ENCODE measurements at places on chromosomes 4 and X.

GRCh38 chr4:90001023-90001422 lies 106.4 kb downstream of the MMRN1 start:
- no peak for DNase-seq

- DNase-seq = no peak
Measured at GRCh38 chr4:7775396-7775795, 164.3 kb downstream of the AFAP1 start.

DNA sequence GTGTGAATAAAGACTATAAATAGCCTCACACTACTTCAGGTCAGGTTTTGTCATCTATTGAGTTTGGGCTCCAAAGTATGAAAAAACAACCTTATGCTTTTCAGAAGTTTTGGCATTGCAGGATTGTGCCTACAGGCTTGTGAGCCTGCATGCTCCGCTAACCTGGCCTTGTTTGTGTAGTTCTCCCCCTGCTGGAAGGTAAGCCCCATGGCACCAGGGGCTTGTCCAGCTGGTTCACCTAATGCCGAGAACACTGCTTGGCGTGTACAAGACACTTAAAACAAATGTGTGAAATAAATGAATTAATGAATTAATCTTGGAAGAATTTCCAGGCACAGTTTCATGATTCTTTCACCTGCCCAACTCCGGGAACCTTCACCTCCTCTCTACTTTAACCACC lies 1.8 kb upstream of the HSD17B10 start:
- peak; percentile 48 for DNase-seq

- no peak for DNase-seq
Measured at GRCh38 chr4:187732524-187732923, 263.0 kb upstream of the ZFP42 start.

DNA sequence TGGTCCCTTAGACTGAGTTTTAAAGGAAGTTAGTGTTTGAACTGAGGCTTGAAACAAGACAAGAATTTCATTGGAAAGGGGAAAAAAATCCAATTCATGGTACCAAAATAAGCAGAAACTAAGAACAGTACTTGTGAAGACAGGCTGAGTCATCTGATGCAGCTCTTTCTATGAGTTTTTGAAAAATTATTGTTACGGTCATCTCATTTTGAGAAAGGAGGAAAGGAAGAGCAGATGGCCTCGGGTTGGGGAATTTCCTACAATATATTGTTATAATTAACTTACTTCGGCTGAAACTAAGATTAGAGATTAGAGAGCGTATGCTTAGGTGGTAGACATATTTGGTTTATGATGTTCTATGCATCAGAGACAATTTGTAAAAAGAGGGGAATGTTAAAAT lies 2164.8 kb upstream of the AGA start:
- DNase-seq = no peak

DNA sequence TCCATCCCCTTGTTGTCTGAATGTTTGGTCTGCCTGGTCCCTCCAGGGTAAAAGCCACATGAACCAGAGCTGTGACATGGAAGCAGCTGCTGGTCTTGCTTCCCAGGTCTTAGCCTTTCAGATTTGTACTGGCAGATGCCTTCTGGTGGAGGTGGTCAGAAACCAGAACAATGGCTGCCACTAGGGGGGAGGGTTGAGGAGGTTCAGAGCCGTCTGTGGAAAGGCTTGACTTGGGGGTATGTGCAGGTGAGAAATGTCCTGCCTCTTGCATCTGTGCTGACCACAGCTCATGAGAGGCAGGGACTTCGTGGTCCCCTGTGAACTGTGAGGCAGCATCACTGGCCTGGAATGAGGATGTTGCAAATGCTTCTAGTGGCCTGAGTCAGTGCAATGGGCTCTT lies 144.2 kb upstream of the WDR1 start:
- no peak for DNase-seq

DNA sequence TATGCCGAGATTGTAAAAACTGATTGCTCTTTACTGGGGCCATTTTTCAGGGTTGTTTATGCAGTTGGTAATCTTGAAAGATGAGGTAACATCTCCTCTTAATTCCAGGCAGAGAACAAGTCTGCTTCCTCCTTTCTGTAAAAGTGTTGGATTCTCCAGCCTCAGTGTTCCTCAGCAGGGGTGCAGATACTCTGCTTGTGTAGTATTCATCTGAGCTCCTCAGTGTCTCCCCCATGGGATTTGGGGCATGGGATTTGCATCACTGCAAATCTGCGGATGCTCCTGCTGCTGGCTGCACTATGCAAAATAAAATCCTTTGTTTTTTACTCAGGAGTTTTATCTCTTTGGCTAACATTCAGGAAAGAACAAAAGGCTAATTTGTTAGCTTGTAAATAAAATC lies 104.9 kb upstream of the ATP8A1 start:
- no peak for DNase-seq

DNA sequence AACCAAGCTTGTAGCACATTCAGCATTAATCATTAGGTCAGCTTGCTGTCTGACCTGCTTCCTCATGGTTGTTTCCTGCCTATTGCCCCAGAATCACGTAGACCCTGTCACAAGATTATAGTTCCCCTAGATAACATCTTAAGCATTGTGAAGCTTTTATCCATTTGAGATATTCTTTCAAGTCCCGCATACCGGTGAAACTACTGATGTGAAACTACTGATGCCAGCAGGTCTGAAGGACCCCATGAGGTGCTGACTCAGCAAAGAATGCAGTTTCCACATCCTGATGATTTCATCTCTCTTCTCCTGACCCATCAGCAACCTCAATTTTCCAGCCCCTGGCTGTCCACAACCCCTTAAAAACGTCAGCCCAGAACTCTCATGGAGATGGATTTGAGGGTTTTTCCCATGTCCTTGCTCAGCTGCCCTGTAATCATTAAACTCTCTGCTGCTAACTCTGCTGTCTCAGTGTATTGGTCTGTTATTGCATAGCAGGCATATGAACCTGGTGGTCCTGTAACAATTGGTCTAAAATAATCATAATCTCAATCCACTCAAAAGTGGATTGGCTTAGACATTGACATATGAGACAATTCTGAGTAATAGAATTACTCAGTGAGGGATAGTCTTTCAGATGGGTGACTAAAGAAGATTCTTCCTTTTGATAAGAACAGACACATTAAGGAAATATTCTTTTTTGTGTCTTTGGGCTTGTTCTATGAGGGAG lies 26.3 kb upstream of the UBA6 start:
- peak; percentile 15 for DNase-seq

- peak; percentile 66 for DNase-seq
Measured at GRCh38 chr4:150178161-150178560, 99.9 kb downstream of the DCLK2 start.

DNA sequence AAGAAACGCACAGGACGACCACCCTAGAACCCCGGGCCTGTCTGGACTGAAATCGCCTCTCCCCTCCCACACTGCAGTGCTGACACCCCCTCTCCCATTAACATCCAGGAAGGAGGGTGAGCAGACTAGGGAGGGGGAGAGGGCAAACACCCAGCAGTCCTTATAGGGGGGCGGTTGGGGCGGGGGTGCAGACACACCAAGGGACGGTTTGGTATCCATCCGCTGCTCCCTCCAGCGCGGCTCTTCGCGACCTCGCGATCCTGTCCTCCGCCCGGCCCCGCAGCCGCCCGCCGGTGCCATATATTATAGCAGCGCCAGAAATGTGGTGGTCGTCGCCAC lies 411 bp upstream of the GPRASP1 start:
- DNase-seq = no peak

GRCh38 chrX:116284400-116284799 lies 113.9 kb downstream of the AGTR2 start:
- DNase-seq = no peak

- DNase-seq = no peak
Measured at GRCh38 chr4:175447016-175447415, 365.0 kb downstream of the GPM6A start.

DNA sequence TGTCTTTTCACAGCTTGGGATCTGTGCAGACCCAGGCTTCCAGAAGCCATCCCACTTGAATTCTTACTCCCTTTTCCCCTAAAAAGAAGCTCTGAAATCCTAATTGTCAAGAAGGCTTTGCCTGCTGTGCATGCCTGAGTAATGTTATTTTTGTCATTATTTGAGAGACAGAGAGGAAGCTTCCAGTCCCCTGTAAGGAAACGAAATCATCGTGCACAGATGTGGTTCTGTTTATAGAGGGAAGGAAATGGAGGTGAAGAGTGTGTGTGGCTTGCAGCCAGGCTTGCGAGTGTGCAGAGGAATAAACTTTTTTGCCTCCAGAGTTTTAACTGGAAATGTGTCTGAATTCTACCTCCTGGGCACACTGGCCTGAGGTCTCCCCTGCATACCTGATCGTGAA lies 70.2 kb downstream of the TBL1X start:
- no peak for DNase-seq

GRCh38 chrX:77572322-77572721 lies 125.1 kb downstream of the FGF16 start:
- DNase-seq = peak; percentile 1

GRCh38 chrX:13380211-13380610 lies 60.4 kb upstream of the ATXN3L start:
- peak; percentile 34 for DNase-seq

- no peak for DNase-seq
Measured at GRCh38 chr4:115972967-115973366, 859.5 kb upstream of the NDST4 start.

GRCh38 chrX:151206871-151207270 lies 30.5 kb downstream of the GPR50 start:
- DNase-seq = no peak

- peak; percentile 7 for DNase-seq
Measured at GRCh38 chrX:115112411-115112810, 76.8 kb upstream of the RBMXL3 start.

- DNase-seq = no peak
Measured at GRCh38 chr4:186227221-186227620, at the start of gene KLKB1. Gene KLKB1, plus strand, starts transcription at chr4:186227507. Its CDS starts 689 bp downstream, at chr4:186228196.

GRCh38 chr4:145545538-145546174 lies 64.0 kb downstream of the SMAD1 start:
- DNase-seq = peak; percentile 69

DNA sequence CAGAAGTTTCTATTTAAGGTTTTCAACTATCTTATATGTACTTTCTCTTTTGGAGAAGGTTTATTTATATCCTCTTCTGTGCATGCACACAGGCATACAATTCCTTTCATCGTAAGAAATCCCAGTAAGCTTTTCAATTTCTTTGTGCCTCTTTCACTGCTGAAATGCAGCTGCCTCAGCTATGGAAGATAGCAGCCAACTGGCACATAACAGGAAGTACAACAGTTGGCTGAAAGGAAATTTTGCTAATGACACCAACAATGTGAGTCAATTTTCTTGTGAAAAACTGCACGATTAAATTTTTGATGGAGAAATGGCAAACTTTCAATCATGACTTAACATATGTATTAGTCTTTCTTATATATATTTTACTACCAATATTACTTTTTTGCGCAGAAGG lies 74.5 kb upstream of the PAQR3 start:
- DNase-seq = no peak

DNA sequence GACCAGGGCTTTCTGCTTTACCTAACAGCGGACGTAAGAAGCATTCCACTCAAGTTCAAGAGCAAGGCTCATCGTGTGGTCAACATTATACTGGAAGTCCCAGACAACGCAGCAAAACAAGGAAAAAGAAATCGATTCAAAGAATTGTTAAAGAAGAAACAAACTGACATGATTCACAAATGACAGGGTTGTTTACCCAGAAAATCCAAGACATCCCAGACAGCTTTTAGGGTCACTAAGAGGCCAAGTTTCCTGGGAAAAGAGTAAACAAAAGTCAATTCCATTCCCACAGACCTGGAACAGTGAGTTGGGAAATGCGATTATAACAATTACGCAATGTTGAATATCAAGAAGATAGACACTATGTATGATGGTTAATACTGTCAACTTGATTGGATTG lies 21.5 kb upstream of the HTRA3 start:
- DNase-seq = no peak

GRCh38 chr4:118173956-118174725 lies 139.9 kb downstream of the NDST3 start:
- DNase-seq = peak; percentile 86

GRCh38 chr4:2745981-2746806 lies 9.9 kb downstream of the TNIP2 start:
- DNase-seq = no peak

DNA sequence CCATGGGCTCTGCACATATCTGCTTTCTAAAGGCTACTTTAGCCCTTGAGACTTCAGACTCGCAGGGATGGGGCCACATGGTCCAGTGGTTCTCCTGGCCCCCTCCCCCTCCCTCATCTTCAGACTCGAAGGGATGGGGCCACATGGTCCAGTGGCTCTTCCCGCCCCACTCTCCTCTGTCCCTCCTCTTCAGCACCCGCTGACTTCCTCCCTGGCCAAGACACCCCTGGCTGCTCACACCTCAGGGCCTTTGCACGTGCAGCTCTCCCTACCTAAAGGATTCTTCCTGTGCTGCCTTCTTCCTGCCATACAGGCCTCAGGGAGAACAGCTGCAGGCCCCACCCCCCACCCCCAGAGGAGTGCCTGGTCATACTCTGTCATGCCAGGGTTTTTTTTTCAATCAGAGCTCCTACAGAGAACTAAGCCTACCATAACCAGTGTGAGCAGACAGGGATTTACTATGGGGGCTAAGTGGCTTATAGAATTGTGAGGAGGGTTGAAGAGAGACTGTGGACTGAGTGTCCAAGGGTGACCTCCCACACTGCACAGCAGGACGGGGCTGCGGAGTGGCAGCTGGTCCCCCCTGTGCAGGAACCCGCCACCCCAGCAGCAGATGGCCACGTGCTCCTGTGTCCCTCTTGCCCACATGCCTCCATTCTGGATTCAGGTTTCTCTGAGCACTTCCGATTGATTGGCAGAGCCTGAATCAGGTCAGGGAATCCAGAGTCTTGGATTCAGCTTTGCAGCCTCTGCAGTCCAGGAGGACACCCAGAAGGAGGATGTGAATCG lies 6.1 kb upstream of the SPON2 start:
- DNase-seq = no peak

DNA sequence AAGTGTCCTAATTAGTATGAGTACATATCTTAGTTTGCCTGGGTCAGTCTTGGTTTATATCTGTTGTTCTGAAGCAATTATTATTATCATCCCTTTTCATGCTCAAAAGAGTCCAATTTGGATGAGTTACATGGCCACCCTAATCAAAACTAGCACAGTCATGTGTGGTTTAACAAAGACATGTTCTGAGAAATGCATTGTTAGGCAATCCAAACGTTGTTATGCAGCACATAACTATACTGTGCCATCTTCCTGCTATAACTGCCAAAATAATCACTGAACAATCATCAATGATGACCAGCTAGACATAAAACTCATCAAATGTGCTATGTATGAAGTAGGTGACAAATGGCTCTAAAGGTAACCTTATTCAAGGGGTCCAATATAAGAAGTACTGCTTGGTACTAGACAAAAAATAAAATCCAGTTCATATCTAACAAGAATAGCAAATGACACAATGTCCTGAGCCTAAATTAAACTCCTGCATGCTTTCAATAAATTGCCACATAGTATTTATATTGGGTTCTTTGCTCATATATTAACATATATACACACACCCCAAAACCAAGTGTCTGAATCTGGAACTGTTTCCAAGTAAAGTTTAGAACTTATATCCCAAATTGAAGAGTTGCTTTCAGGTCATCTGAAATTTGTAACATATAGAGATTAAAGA lies 41.9 kb downstream of the CNOT6L start:
- peak; percentile 56 for DNase-seq
